Left kidney (tissue), 8 donors: ENCODE measurements at places on chromosomes 5 and 9. TPM values are rescaled to one million over a fixed set of nuclear protein-coding genes. Genes with fewer than 3 reads are reported as not detected.

The RAB14 gene
- 109 TPM for polyA plus RNA-seq

The SPINK5 gene
- polyA plus RNA-seq = 0.67 TPM

The PCA3 gene
- polyA plus RNA-seq = 0.96 TPM

The ACTBL2 gene
- not detected for polyA plus RNA-seq

The STPG3 gene
- 1.5 TPM for polyA plus RNA-seq

The PRRX2 gene
- 0.52 TPM for polyA plus RNA-seq

The GLDC gene
- polyA plus RNA-seq = 22.4 TPM

The DMRTA1 gene
- polyA plus RNA-seq = 1.4 TPM

The CDC14B gene
- 34.3 TPM for polyA plus RNA-seq

The WDR38 gene
- 0.22 TPM for polyA plus RNA-seq

The SHC3 gene
- polyA plus RNA-seq = 2.7 TPM
